ENCODE measurements at places on chromosomes 5 and 9.

- DNase-seq = no peak
Observed at GRCh38 chr9:123412171-123412820, 56.3 kb downstream of the CRB2 start.

- no peak for DNase-seq
Observed at GRCh38 chr9:97357056-97357455, 49.6 kb downstream of the CCDC180 start.

- no peak for DNase-seq
Observed at GRCh38 chr9:123550012-123550411, 194.0 kb downstream of the CRB2 start.

- DNase-seq = no peak
Observed at GRCh38 chr5:157764531-157764930, 21.0 kb downstream of the LSM11 start.

GRCh38 chr9:18333157-18333556 lies 140.8 kb upstream of the ADAMTSL1 start:
- no peak for DNase-seq

DNA sequence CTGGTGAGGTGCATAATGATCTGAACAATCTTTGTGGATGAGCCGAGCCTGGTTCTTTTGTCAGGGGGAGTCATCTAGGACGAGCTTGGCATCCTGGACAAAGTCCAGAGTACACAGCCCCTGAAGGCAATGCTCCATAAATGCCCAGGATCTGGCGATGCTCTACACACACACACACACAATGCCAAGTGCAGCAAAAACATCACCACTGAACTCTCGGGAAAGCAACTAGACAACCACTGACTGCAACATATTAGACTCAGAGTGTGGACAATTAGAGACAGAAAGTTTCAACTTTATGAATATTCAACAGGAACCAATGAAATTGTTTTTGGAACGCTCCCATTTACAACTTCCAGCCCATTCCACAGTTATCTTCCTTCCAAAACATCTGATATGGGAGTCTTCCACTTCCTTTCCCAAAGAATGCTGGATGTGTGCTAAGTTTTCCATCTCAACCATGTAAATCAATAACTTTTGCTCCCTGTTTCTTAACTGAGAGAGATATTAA lies 227.6 kb upstream of the ANKRD55 start:
- no peak for DNase-seq

- DNase-seq = no peak
Observed at GRCh38 chr9:115107701-115108100, 10.3 kb downstream of the TNC start.

DNA sequence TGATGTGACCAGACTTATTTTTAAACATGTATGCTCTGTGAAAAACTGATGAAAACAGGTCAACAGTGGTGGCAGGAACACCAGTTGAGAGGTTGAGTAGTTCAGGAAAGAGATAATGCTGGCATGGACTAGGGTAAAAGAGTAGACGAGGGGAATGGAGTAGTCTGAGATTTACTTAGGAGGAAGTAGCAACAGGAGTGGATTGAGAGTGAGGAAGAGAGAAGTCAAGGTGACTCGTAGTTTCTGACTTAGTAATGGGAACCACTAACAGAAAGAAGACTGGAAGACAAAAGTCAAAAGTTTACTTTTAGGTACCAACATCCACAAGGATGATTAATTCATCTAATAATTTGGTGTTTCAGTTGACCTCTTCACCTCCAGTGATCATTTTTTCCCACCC lies 3.6 kb downstream of the SRA1 start:
- DNase-seq = no peak

DNA sequence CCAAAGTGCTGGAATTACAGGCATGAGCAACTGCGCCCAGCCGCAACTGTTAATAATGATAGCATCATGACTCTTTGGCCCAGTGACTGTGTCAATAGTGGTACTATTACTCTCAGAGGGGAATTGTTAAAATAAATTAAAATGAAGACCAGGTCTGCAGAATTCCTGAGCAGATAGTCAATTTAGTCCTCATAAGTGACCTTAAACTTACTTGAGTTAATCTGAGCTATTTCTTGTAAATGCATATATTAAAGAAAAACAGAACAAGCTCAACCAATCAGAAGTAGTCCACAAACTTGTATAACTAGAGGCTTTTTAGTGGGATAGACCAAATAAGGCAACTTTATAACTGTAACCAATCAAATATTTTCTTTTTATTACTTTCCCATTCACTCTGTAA lies 1.7 kb upstream of the RECK start:
- no peak for DNase-seq

GRCh38 chr5:41629897-41630296 lies 119.5 kb upstream of the PLCXD3 start:
- DNase-seq = no peak

GRCh38 chr9:135176284-135176683 lies 88.8 kb downstream of the OLFM1 start:
- DNase-seq = no peak

DNA sequence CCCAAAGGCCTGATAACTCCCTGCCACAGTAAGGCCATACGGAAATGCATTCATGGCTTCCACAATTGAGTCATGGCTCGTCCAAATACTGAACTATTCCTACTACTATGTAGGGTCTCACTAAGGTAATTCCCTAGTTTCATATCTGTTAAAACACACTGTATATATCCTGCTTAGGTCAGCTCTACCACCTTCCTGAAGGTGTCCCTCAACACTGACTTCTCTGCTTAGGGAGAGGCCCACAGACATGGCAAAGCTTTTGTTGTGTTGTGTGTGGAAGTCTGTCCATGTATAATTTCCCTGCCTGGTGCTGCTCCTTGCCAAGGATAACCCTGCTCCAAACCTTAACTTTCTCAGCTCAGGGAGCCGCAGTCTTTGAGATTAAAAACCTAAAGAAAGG lies 60.4 kb downstream of the GIN1 start:
- no peak for DNase-seq

- DNase-seq = peak; percentile 33
Observed at GRCh38 chr5:154811653-154812465, 38.5 kb downstream of the FAXDC2 start.
